ENCODE measurements at places on chromosomes 7 and 10.

DNA sequence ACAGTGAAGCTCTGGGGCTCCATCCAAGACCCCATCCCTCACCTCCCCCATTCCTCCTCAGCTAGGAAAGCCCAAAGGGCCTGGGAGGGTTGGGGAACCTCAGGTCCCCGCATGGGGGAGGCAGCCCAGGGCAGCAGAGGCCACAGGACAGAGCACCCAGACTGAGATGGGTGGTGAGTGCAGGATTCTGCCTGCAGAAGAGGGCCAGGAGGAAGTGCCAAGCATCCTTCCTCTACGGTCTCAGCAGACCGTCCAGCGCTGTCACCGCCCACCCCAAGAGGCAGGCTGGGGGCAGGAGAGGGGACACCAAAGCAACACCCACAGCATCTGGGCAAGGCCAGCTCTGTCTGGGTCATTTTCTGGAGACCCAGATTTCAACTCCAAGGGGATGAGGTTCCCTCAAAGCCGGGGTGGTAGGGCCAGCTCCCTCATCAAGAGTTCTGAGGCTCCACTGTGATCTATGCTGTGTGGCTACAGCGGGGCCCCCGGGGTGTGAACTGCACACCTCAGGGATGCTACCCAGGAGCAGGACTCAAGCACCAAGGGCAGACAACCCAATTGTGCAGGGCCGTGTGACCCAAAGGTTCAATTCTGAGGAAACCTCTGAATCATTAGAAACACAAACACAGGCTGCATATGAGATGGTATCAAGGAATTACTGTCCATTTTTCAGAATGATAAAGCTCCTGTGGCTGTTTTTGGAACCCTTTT, 46.8 kb downstream of the CAMK2B start:
- no peak for DNase-seq

DNA sequence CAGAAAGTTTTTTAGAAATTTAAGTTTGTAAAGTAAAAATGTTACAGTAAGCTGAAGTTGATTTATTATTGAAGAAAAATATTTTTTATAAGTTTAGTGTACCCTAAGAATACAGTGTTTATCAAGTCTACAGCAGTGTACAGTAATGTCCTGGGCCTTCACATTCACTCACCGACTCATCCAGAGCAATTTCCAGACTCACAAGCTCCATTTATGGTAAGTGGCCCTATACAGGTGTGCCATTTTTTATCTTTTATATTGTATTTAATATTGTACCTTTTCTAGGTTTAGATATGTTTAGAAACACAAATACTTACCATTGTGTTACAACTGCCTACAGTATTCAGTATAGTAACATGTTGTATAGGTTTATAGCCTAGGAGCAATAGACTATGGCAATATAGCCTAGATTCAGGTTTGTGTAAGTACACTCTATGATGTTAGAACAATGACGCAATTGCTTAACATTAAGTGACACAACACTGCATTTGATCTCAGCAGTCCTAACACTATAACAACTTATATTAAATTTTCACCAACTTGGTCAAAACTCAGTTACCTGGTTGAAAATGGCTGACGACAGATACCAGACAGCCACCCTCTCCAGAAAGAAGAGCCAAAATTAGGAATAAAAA, 45.7 kb downstream of the HIBADH start:
- DNase-seq: no peak

DNA sequence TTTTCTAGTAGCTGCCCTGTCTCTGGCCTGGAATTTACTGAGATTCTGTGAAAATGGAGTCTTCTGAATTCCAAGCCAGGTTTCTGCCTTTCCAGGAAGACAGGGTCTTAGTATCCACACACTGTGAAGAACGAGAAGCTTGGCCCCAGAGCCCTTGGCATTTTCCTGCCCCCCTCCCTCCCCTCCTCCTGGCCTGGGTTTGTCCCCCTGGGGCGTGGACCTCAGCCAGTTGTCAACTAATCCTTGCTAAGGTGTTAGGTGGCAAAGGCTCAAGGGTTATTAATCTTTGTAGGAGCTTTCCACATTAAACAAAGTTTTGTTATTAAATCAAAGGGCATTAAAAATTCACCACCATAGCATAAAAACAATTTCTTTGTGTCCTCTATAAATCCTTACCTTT, 329.5 kb downstream of the RNLS start:
- no peak for DNase-seq

GRCh38 chr7:135170274-135170997, at the start of gene CYREN:
Gene CYREN (minus strand): TSS chr7:135170707. CDS start chr7:135168922, 1,785 bp downstream.
- DNase-seq: peak; percentile 90

- DNase-seq: no peak
Measured at GRCh38 chr7:48213226-48213625, 42.0 kb downstream of the ABCA13 start.

GRCh38 chr7:18265611-18266281, 229.8 kb upstream of the HDAC9 start:
- no peak for DNase-seq

DNA sequence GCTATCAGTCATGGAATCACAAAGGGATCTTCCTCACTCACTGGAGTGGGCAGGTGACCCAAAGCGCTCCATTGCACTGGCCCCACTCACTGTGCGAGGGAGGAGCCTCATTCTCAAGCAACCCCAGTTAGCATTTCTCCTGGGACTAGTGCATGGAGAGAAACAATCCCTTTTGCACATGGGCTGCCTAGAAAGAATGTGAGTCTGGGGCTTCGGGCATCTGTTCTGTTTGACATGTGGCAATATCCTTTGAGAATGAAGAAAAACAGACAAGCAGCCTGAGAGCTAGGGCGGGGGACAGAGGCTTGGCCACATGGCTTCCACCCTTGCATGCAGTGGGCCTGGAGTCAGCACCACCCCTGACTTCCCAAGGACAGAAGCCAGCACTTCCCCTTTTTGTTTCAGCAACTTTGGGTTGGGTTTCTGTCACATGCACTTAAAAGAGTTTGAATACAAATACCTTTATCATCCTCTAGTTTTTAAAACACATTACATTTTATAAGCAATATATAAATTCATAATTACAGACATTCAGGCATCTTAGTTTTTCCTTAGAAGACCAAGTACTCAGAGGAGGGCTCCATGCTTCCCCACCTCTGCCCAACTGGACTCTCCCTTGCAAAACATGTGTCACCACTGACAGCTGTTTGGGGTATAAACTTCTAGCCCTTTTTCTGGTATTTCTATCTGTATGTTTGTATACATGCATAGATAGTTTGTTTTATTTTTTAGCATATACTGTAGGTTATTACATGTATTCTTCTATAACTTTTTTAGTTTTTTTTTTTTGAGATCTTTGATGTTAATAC, 73.8 kb downstream of the RBM20 start:
- no peak for DNase-seq

- no peak for DNase-seq
Measured at GRCh38 chr7:2657920-2658671, 26.3 kb downstream of the TTYH3 start.

DNA sequence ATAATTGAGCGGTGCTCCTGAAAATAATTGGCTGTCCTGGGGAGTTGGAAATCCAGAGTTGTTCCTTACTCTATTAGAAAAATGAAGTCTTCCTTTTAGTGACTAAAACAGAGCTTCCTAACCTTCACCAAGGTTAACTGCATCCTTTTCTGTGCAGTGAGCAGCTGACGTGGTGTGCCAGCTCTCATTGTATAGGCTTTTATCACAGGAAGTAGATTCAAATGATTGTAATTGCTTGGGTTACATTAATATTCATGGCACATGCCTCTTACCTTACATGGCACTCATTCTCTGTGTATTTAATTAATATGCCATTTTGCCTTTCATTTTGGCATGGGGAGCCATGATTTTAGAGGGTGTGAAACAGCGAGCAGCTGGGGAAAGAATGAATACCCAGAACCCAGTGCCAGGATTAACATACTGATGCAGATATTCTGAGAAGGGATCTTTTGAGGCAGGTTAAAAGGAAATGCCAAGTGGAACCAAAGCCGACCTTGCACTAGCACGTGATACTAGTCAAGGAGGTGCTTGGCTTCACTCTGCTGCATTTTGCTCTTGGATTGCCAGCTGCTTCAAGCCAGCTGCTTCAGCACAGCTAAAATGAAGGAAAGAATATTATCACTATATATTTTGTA, 115.3 kb downstream of the ST7 start:
- no peak for DNase-seq

DNA sequence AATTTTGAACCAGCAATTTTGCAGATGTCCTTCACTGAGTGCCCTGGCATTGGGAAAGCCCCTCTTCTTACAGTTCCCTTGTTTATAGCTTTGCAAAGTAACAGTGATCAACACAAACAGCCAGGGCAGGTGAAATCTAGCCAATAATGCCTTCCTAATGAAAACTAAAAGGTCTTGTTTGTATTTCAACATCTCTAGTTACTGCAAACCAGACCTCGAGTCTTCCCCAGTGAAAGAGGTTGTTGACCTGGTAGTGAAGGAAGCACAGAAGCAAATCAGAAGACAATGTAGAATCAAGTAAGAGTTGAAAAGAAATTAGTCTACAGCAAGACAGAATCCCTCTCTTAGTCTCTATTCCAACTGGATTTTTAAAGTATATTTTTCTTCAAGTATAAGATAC, 231.2 kb downstream of the SNX13 start:
- DNase-seq: no peak

DNA sequence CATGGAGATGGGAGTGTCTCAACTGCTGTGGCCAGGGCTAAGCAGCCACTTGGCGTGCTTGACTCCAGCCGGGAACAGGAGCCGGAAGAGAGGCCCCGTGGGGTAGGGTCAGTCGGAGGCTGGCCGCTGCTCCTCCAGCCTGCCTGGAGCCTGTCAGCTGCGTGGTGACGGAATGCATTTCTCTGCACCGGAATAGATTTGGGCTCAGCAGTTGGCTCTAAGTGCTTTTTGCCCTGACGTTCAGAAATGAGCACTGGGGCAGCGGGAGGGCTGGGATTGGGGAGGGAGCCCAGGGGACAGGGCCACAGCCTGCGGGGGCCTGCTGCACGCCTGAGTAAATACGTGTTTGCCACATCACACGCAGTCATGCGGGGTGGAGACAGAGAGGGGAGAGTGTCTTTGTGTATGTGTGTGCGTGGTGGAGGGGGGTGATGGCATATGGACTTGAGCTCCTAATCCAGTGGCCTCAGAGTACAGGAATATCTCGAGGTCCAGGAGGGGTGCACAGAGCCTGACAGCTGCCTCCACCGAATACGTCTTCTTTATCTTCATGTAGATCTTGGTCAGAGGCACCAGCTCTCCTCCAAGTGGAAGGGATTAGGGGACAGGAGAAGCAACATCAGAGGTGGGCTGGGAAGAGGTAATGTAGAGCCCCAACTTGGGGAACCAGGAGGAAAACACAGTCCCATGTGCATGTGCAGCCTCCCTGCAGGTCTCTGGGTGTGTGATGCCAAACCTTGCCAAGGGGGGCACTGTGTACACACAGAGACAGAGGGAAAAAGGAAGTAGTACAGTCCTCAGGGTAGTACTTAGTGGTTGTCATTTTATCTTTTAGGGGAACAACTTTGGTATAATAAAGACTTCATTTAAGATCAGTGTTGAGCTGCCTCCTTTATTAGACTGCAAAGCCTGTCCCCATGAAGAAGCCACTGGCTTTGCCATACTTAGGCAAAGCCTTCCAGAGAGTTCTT, 151.4 kb downstream of the CDH23 start:
- no peak for DNase-seq

DNA sequence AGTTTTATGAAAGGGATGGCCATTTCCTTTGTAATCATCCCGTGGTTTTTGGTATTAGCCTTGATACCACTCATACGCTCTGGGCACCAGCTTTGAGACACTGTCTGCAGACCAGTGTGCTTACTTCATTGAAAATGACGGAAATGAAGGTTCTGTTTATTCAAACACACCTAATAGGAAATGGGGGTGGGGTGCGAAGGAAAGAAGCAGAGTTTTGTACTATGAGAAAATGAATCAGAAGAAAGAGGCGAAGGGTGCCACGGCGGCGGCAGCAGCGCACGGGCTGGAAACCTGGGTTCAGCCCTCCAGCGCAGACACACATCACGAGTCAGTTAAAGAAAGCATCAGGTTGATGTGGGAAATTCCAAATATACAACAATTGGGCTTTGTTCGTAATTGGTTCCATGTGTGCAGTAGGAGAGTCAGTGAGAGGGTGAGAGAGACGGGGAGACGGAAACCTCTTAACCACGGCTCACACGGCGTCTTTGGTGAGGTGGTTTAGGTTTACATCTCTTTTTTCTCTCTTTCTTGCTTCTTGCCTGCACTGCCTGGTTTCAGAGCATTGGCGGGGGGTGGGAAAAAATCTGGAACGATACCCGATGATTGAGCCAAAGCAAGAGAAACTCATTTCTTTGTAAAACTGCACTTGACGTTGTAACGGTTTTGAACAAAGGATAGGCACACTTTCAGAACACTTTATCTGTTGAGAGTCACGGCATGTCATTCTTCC, 321.2 kb downstream of the FRMD4A start:
- DNase-seq: peak; percentile 53

DNA sequence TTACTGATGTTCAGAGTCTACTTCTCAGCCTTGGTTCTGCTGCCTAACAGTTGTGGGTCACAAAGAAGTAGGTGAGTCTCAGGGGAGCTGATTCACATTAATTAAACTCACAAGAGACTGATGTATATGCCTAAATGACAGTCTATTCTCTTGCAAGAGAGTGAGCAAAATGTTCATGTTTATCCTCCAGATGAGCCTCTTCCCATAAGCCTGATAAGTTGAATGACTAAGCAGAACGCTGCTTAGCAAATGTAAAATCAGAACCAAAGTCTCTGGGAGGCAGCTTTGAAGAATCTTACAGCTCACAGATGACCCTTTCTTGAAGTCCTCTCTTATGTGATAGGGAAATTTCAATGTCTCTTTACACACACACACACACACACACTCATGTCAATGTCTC, 1092.2 kb downstream of the TYW1 start:
- no peak for DNase-seq

- no peak for DNase-seq
Measured at GRCh38 chr10:117519879-117520278, 22.7 kb upstream of the EMX2 start.

DNA sequence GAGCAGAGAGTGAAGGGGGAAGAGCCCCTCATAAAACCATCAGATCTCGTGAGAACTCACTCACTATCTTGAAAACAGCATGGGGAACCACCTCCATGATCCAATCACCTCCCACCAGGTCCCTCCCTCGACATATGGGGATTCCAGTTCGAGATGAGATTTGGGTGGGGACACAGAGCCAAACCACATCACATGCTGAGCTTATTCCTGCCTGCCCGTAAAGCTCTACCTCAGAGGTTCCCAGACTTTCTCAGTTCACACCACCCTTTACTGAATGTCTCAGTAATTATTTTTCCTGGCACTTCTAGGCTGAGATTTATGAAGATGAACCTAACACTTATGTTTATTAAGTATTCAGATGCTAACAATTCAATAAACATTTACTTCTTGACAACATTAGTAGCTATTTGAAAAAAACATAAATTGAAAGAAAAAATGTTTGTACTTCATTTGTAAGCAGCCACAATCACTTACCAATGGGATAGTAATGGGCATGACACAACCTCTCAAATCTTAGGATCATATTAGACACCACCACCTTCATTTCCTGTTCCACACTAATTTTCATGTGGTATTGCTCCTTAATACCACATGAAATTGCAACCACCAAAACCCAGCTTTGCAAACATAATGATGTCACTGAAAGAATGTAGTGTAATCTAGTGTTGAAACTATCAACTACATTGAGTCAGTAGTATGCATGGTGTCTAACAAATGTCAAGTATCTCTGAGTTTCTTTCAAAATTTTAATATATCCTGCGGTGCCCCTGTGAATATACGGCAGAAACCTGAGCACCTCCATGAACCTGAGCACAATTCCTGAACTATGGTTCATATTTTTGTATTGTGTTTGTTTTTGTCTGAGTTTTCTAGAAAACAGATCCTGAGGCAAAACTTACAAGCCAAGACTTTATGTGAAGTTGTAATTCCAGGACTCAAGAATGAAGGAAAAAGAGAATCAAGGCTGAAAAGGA, 4.5 kb upstream of the DGKI start:
- no peak for DNase-seq
